ENCODE measurements at places on chromosomes 4 and X.
A peak's percentile ranks its signal among the peaks of the same experiment; 100 is the strongest.

DNA sequence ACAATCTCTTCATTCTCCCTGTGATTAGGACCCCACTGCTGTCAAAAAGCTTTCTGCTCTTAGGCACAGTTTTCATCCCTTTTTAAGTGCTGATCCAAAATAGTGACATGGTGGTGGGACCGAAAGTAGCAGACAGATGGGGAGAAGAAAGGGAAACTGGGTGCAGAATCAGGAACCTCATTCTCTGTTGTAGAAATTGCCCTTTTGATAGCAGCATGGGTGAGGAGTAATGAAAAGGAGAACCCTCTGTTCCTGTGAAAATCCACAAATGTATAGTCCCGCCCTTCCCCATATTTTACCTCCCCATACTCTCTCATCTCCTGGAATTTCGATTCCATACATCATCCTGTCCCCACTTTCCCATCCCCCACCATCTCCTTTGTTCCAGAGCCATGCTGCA, 126.5 kb downstream of the STIM2 start:
- H3K36me3 ChIP-seq: peaks cover 4% of the 10 kb centered on the region
- no peaks in the 10 kb centered on the region for H3K27me3 ChIP-seq
- no peak overlapping the region for H3K27ac ChIP-seq
- no peak overlapping the region for H3K4me3 ChIP-seq
- DNase-seq: no peak
- H3K4me1 ChIP-seq: peaks cover 46% of the 10 kb centered on the region

DNA sequence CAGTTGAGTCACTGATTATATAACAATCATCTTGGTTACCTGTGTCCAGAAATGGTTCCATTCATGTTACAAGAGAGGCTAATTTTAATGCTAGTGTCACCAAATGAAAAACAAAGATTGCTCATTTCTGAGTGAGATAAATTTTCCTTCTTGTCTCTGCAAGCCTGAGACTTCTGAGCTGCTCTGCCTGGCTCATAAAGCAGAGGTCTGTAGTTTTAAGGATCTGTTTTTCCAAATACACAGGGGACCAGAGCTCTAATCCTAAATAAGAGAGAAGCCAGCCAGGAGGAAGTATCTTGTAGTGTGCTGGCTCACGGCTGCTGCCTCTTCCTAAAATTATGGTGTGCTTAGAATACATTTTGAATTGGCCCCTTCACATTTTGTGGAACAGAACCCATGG, 42.6 kb downstream of the CLDN34 start:
- H3K4me3 ChIP-seq: no peak overlapping the region
- no peaks in the 10 kb centered on the region for H3K27me3 ChIP-seq
- peaks cover 10% of the 10 kb centered on the region for H3K4me1 ChIP-seq
- no peak overlapping the region for H3K27ac ChIP-seq
- DNase-seq: no peak

GRCh38 chrX:134683351-134684005, 25.2 kb upstream of the PLAC1 start:
- no peaks in the 10 kb centered on the region for H3K27me3 ChIP-seq
- no peaks in the 10 kb centered on the region for H3K36me3 ChIP-seq
- no peak overlapping the region for H3K27ac ChIP-seq
- no peak for DNase-seq
- H3K4me3 ChIP-seq: no peak overlapping the region

- H3K4me3 ChIP-seq: no peak overlapping the region
- peaks cover 39% of the 10 kb centered on the region for H3K4me1 ChIP-seq
- H3K27ac ChIP-seq: peak overlapping the region; percentile 78
- no peak for DNase-seq
- H3K27me3 ChIP-seq: no peaks in the 10 kb centered on the region
Observed at GRCh38 chrX:119638725-119639471, 32.7 kb upstream of the NKRF start.

GRCh38 chr4:48268956-48269860, at the start of gene TEC:
TSS of gene TEC (minus strand) at chr4:48269838. CDS start at chr4:48228614, 41,224 bp downstream.
- peak within 1 kb of the TSS; percentile 57 for H3K27ac ChIP-seq
- peak within 1 kb of the TSS; percentile 90 for H3K4me3 ChIP-seq
- peaks cover 7% of the 10 kb centered on the region for H3K4me1 ChIP-seq
- peaks cover 7% of the 10 kb centered on the region for H3K27me3 ChIP-seq
- peak; percentile 27 for DNase-seq

GRCh38 chr4:118991686-118992085, 103.0 kb downstream of the SYNPO2 start:
- H3K27me3 ChIP-seq: peaks cover 10% of the 10 kb centered on the region
- DNase-seq: no peak
- peaks cover 6% of the 10 kb centered on the region for H3K4me1 ChIP-seq
- H3K4me3 ChIP-seq: no peak overlapping the region
- H3K27ac ChIP-seq: no peak overlapping the region

GRCh38 chr4:87112063-87112462, 108.4 kb downstream of the KLHL8 start:
- H3K27ac ChIP-seq: peak overlapping the region; percentile 54
- H3K4me1 ChIP-seq: peaks cover 11% of the 10 kb centered on the region
- no peak for DNase-seq
- peaks cover 39% of the 10 kb centered on the region for H3K36me3 ChIP-seq

- no peaks in the 10 kb centered on the region for H3K27me3 ChIP-seq
- H3K36me3 ChIP-seq: no peaks in the 10 kb centered on the region
- no peaks in the 10 kb centered on the region for H3K4me1 ChIP-seq
- H3K4me3 ChIP-seq: no peak overlapping the region
- no peak overlapping the region for H3K27ac ChIP-seq
Observed at GRCh38 chr4:13989501-13989900, 362.0 kb upstream of the BOD1L1 start.

DNA sequence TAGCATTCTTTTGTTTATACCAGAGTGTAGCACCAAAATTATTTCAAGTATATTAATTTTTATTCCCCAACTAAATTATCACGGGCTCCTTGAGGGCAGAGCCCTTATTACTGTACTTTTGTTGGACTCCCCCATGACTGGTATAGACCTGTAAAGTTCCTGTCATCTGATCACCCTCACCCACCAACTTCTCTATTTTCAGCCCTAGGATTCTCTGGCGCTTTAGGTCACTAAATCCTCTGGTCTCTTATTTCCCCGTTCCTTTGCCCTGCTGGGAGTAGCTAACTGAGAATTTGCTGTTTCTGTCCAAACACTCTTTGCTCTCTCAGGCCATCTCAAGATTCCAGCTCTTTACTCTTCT, 3.2 kb upstream of the XKRX start:
- H3K4me1 ChIP-seq: peaks cover 6% of the 10 kb centered on the region
- H3K4me3 ChIP-seq: no peak overlapping the region
- DNase-seq: no peak

GRCh38 chrX:154719132-154719675, 31.7 kb downstream of the GAB3 start:
- no peaks in the 10 kb centered on the region for H3K27me3 ChIP-seq
- no peak for DNase-seq
- H3K36me3 ChIP-seq: peaks cover 11% of the 10 kb centered on the region

DNA sequence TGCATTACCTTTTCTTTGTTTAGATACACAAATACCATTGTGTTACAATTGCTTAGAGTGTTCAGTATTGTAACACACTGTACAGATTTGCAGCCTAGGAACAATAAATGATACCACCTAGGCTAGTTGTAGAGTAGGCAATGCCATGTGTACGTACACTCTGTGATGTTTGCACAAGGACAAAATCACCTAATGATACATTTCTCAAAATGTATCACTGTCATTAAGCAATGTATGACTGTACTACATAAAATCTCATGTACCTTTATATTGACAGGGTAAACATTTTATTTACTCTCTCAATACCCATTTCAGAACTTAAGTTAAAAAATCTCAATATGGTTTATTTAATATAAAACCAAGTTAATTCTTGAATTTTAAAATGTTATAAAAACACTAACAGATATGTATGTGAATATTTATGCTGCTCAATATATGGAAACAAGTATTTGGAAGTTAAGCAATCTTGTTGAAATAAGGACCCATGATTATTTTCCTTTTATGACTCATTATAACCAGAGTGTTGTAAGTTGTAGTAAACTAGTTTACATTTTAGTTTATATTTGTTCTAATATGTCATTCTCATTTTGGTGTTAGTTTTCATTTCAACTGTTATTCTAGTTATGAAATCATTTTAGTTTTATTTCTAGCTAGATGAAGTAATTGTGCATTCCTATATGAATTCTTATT, 409.2 kb downstream of the TLL1 start:
- no peak for DNase-seq
- no peaks in the 10 kb centered on the region for H3K4me1 ChIP-seq
- no peaks in the 10 kb centered on the region for H3K27me3 ChIP-seq
- no peak overlapping the region for H3K4me3 ChIP-seq

DNA sequence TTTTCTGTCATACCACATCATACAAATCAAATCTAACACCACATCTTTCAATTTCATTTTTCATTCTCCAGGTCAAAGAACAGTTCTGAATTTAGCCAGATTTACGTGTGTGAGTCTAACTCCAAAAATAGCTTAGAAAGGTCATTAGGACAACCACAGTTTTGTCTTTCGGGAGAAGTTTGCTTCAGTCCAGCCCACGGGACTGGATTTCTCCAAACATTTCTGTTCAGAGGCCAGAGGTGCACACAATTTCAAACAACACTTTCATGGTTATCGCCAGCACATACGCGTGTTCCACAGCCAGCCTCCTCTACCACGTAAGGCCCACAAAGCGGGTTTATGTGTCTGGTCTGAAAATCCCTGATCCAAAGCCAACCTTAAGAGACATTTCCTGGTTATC, 65.9 kb downstream of the VEGFC start:
- no peaks in the 10 kb centered on the region for H3K36me3 ChIP-seq
- H3K4me1 ChIP-seq: no peaks in the 10 kb centered on the region
- H3K27ac ChIP-seq: no peak overlapping the region
- no peaks in the 10 kb centered on the region for H3K27me3 ChIP-seq
- H3K4me3 ChIP-seq: no peak overlapping the region

GRCh38 chr4:89723096-89723495, 113.9 kb downstream of the SNCA start:
- H3K4me1 ChIP-seq: no peaks in the 10 kb centered on the region
- H3K27ac ChIP-seq: no peak overlapping the region
- no peak overlapping the region for H3K4me3 ChIP-seq
- H3K27me3 ChIP-seq: peaks cover 36% of the 10 kb centered on the region
- no peak for DNase-seq

DNA sequence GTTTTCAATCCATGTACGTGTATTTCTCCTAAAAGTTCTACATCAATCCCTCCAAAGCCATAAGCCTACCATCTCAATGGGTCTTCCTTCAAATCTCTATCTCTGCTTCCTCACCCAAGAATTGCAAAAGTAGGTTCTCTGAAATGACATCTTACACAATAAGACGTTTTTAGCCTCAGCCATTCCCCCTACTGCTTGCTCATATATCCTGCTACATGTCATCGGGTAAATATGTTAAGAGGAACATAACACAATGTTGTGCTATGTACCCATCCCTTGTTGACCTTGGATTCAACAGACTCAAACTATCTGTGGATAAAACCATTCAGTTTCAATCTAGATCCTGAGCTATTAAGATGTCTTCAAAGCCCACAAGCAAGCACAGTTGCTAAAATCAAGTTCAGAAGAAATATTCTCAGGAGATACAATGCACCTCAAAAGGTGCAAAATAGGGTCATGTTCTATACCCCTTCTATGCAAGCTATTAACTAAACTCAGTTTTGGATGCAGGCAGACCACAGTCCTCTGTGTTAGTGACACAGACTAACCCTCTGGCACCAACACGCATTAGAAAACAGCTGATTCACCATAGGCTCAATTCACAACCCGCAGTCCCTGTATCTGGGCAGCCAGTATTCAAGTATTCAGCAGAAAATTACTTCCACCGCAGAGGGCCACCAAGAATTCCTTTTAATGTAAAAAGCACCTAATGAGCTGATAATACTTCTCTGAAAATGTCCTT, 56.8 kb downstream of the CD99L2 start:
- H3K27me3 ChIP-seq: no peaks in the 10 kb centered on the region
- H3K36me3 ChIP-seq: no peaks in the 10 kb centered on the region
- no peak overlapping the region for H3K4me3 ChIP-seq
- DNase-seq: no peak

DNA sequence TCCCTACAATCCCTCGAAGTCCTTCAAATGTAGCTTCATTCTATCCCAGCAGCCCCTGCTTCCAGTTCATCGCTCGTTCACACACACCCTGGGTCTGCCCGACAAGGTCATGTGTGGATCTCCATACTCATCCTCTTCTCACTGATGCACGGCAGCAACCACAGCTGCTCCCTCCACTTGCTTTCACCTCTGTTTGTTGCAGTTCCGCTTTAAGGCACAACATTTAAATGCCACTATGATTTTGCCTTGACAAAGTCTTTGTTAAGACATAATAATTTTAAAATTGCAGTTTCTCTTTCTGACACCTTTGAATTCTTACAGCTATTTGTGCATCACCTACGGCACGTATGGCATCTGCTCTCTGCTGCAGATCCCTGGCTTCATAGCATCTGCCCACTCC, 1.8 kb downstream of the ODAPH start:
- DNase-seq: no peak
- no peaks in the 10 kb centered on the region for H3K36me3 ChIP-seq
- peaks cover 30% of the 10 kb centered on the region for H3K27me3 ChIP-seq

DNA sequence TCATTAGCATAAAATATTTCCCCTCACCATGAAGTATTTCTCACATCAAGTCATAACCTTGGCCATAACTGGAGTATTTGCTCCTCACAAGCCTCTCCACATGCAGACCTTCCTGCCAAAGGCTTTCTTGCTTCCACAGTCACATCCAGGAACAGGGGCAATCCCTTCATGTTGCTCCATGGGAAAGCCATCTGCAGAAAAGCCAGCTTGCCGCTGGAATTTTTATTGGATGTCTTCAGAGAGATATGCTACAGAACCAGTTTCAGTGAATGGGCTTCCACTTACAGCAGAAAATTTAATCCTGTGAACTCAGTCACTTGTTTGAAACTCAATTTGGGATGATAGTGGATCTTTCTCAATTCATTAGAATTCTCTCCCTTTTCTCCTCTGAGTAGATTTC, 3.2 kb upstream of the CDKN2AIP start:
- no peak overlapping the region for H3K27ac ChIP-seq

DNA sequence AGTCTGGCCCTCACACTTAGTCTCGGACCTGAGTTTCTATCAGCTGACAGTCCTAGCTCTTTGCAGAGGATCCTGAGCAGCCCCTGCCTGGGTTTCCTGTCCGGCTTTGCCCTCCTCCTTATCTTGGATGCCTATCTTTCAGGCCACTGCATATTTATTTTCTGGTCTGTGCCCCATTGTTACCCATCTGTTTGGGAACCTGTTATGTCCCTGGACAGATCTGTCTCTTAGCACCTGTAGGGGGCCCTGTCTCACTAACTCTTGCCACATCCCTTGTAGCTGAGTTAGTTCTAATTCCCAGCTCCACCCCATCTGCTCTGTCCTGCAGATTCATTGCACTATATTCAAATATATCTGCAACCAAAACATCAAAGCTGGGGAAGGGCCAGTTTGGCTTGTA, 514.9 kb upstream of the LCORL start:
- H3K4me3 ChIP-seq: no peak overlapping the region
- no peaks in the 10 kb centered on the region for H3K27me3 ChIP-seq
- DNase-seq: no peak
- H3K36me3 ChIP-seq: no peaks in the 10 kb centered on the region

DNA sequence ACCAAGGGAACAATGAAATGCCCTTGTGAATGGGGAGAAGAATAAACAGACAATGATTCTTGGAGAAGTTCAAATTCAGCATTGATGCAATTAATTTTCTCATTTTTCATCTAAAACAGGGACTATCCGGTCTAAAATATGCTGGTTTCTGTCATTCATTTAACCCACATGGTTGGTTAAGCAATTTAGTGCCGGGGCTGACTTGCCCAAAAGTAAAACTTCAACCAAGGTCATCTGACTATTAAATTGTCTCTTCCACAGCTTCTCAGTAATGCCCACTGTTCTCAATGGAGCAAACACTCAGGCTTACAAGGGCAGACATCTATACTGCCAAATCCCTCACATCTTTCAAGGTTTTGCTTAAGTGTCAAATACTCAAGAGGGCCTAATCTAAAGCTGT, 51.3 kb downstream of the ANXA10 start:
- H3K4me3 ChIP-seq: no peak overlapping the region
- peaks cover 17% of the 10 kb centered on the region for H3K27me3 ChIP-seq
- no peaks in the 10 kb centered on the region for H3K36me3 ChIP-seq
- H3K27ac ChIP-seq: no peak overlapping the region

Data from central memory CD8-positive, alpha-beta T cell (primary cell).